ENCODE measurements at places on chromosomes 5 and 9.

DNA sequence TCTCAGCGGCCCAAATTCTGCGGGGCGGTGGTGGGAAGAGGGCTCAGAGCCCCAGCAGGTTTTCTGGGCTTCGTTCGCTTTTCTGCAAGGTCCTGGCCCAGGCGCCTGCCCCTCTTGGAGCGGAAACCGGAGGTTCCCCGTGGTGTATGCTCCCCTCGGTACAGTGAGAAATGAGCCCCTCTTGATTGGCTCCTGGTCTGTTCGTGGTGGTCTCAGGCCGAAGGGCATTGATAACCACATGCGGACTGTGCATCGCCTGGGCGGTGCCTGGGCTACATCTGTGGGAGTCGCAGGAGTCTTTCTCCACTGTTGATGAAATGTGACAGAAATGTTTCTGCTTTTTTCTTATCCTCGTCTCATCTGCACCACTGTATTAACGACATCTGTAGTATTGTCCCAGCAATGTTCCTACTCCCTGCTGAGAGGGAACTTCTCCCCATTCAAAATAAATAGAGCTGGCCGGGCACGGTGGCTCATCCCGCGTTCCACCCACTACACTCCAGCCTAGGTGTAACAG lies 682 bp downstream of the MAN1B1 start:
- no peak for DNase-seq

DNA sequence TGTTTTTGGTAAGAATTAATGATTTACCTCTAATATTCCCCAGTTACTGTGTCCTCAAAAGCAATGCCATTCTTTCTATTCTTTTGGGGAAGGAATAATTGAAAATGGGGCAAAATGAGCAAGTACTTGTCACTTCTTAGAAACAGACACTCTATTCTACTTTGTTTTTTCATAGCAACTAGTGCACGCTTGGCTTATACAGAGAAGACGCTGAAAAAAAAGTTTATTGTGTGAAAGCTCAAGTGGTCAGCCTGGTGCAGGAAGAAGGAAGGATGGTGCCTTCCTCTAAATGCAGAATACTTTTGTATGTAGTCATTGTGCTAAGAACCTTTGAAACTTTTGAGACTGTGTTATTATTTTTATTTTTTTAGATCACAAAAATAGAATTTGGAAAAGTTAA lies 29.6 kb downstream of the ANKDD1B start:
- no peak for DNase-seq

- DNase-seq: no peak
Observed at GRCh38 chr9:2628919-2629318, 7.3 kb downstream of the VLDLR start.

GRCh38 chr9:16868701-16869100 lies 1.8 kb downstream of the BNC2 start:
- DNase-seq: no peak

GRCh38 chr9:16120231-16120641 lies 567.4 kb downstream of the CCDC171 start:
- no peak for DNase-seq

Data from omental fat pad (tissue), 4 donors.